Frontal cortex (tissue), 4 donors: ENCODE measurements at places on chromosomes 16 and 17. TPM values are rescaled to one million over a fixed set of nuclear protein-coding genes. Genes with fewer than 3 reads are reported as not detected.

Gene ALDOC
- 56.7 TPM for total RNA-seq

Gene FOXL1
- 0.82 TPM for total RNA-seq

Gene HS3ST3A1
- total RNA-seq = 0.41 TPM

Gene MGAT5B
- 16.3 TPM for total RNA-seq

Gene PRAC1
- not detected for total RNA-seq

Gene COL1A1
- total RNA-seq = 26.1 TPM

Gene MT4
- not detected for total RNA-seq
